ENCODE measurements at places on chromosomes 4 and X. TPM values are rescaled to one million over a fixed set of nuclear protein-coding genes. Genes with fewer than 3 reads are reported as not detected.

The ZDHHC15 gene
- total RNA-seq: 3.7 TPM

The NAA10 gene
- total RNA-seq: 52.8 TPM

The AMER1 gene
- total RNA-seq: 1.4 TPM

The PITX2 gene
- not detected for total RNA-seq

The MGAT4D gene
- not detected for total RNA-seq

The DHX15 gene
- total RNA-seq: 144 TPM

The CRMP1 gene
- total RNA-seq: 0.06 TPM

The COL4A5 gene
- 53.1 TPM for total RNA-seq

The MAGEA12 gene
- total RNA-seq: not detected

The ANXA10 gene
- 6.5 TPM for total RNA-seq

The SLC10A6 gene
- total RNA-seq: not detected

The COX7B2 gene
- not detected for total RNA-seq

The LDB2 gene
- 81.2 TPM for total RNA-seq

The ADH4 gene
- total RNA-seq: not detected

The GPM6B gene
- total RNA-seq: 36.3 TPM

The MEPE gene
- total RNA-seq: not detected

The ARMCX1 gene
- 75.3 TPM for total RNA-seq

The HTN1 gene
- total RNA-seq: not detected

The STK32B gene
- 4.1 TPM for total RNA-seq

The IGSF1 gene
- 1.7 TPM for total RNA-seq

The PPAT gene
- total RNA-seq: 10.8 TPM

The TMEM271 gene
- not detected for total RNA-seq

The MAGEB16 gene
- not detected for total RNA-seq

The AREG gene
- total RNA-seq: not detected

The SHROOM3 gene
- 7.0 TPM for total RNA-seq

Data from aortic smooth muscle cell (primary cell).